ENCODE measurements at places on chromosomes 16 and 17. TPM values are rescaled to one million over a fixed set of nuclear protein-coding genes. Genes with fewer than 3 reads are reported as not detected.

TPPP3 gene
- total RNA-seq, result 5.7 TPM

DNA sequence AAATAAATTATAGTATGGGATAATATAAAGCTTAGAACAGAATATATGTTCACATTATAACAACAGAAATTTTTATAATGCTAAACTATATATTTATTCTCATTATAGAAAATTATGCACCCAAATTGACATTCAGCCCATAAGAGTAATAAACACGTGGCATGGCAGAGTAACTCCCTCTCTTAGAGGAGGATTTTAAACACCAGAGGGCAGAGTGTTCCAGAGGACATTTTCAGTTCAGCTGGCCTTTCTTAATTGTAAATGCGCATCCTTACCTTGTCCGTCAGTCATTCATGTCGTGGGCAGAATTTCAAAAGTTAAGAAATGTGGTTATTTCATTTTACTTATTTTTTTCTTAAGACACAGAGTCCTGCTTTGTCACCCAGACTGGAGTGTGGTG is 147.1 kb downstream of the TANC2 start:
- H3K4me1 ChIP-seq, result peaks cover 34% of the 10 kb centered on the region
- H3K4me3 ChIP-seq, result no peak overlapping the region
- H3K36me3 ChIP-seq, result peaks cover 4% of the 10 kb centered on the region
- H3K27me3 ChIP-seq, result no peaks in the 10 kb centered on the region
- H3K27ac ChIP-seq, result no peak overlapping the region
- DNase-seq, result no peak

DNA sequence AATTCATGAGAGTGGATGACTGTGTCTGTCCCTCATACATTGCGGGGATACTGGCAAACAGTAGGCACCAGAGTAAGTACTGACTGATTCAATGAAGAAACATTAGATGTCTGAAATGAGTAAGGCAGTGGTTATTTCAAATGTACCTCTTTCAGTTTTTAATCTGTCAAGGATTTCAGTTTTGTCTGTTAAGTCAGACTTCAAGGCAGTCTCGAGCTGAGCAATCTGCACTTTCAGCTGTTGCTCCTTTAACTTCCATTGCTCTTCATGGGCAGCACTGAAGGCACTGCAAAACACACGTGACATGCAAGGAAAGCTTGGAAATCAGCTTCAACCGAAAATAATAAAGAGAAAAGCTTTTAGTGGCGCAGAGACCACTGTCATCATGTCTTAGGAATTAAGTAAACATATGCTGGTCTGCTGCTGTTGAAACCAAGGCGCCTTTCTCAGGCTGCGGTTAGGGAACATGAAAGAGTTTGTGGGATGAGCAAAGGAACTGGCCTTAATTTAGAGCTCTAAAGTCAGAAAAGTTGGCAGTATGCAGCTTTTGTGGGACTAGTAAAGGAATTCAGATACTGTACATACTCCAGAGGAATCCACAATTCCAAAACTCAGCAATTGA is 38.8 kb downstream of the RPGRIP1L start:
- H3K36me3 ChIP-seq, result no peaks in the 10 kb centered on the region
- H3K27me3 ChIP-seq, result no peaks in the 10 kb centered on the region
- peaks cover 28% of the 10 kb centered on the region for H3K4me1 ChIP-seq
- peak overlapping the region; percentile 75 for H3K27ac ChIP-seq
- H3K4me3 ChIP-seq, result no peak overlapping the region

- no peak overlapping the region for H3K4me3 ChIP-seq
- H3K27ac ChIP-seq, result no peak overlapping the region
- no peak for DNase-seq
- H3K36me3 ChIP-seq, result no peaks in the 10 kb centered on the region
- no peaks in the 10 kb centered on the region for H3K4me1 ChIP-seq
Measured at GRCh38 chr16:49353680-49354079, 19.9 kb upstream of the C16orf78 start.

GRCh38 chr17:6413065-6413464 is 21.9 kb downstream of the AIPL1 start:
- no peak overlapping the region for H3K4me3 ChIP-seq
- DNase-seq, result no peak
- no peaks in the 10 kb centered on the region for H3K36me3 ChIP-seq
- no peak overlapping the region for H3K27ac ChIP-seq
- peaks cover 31% of the 10 kb centered on the region for H3K27me3 ChIP-seq

GRCh38 chr17:8994319-8994718 is 27.0 kb upstream of the NTN1 start:
- peaks cover 12% of the 10 kb centered on the region for H3K27me3 ChIP-seq
- H3K4me1 ChIP-seq, result peaks cover 8% of the 10 kb centered on the region
- no peak overlapping the region for H3K27ac ChIP-seq
- peak; percentile 81 for DNase-seq

DNAH9 gene
- 0.35 TPM for total RNA-seq

GRCh38 chr16:85057948-85058347 is 30.4 kb downstream of the KIAA0513 start:
- peaks cover 3% of the 10 kb centered on the region for H3K27me3 ChIP-seq
- no peak for DNase-seq
- H3K36me3 ChIP-seq, result no peaks in the 10 kb centered on the region
- peaks cover 17% of the 10 kb centered on the region for H3K4me1 ChIP-seq
- H3K27ac ChIP-seq, result no peak overlapping the region
- no peak overlapping the region for H3K4me3 ChIP-seq
